ENCODE measurements at places on chromosomes 16 and 17. TPM values are rescaled to one million over a fixed set of nuclear protein-coding genes. Genes with fewer than 3 reads are reported as not detected.

- no peak for DNase-seq
Measured at GRCh38 chr17:32485261-32486110, 1.3 kb upstream of the CDK5R1 start.

GRCh38 chr16:72164691-72165090 is 7.3 kb downstream of the PMFBP1 start:
- no peak for DNase-seq

DNA sequence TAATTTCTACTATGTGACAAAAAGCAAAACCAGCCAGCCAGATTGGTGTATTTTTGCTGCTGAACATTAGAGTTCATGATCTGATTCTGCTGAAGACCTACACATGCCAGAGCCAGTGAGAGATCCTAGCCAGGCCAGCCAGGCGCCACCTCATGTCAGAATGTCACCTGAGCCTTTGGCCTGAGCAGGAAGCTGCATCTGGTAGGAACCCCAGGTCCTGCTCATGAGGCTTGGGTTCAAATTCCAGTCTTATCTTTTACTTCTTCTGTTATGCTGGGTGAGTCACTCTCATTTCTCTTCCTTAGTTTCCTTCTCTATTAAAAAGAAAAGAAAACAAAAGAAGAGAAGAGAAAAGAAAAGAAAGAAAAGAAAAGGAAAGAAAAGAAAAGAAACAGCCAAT is 585.1 kb upstream of the CDH5 start:
- no peak for DNase-seq

DNA sequence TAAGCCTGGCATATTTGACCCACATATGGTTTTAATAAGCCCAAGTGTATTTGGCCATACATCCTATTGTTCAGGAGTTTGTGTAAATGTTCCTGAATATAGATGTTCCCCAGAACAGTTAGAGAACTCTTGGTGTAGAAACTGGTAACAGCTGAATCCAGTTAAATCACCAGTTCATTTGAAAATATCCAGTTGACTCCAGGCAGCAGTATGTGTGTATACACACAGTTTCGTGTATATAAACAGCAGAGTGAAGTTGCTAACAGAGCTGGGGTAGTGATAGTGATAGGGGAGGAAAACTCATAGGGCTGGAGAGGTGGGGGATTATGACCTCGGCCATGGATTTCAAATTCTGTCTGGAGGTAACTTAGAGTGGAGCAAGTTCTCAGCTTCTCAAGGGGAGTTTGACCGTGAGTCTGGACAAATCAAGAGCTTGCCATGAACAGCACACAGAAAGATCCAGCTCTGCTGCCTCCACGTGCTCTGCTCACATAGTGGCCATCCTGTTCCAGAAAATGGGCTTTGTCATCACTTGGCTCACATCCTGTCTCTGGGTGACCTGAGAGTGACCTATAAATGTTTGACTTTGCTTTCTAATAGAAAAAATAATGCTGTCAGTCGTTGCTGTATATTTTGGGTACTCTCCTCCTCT is 30.6 kb upstream of the MMD start:
- DNase-seq = no peak

DNA sequence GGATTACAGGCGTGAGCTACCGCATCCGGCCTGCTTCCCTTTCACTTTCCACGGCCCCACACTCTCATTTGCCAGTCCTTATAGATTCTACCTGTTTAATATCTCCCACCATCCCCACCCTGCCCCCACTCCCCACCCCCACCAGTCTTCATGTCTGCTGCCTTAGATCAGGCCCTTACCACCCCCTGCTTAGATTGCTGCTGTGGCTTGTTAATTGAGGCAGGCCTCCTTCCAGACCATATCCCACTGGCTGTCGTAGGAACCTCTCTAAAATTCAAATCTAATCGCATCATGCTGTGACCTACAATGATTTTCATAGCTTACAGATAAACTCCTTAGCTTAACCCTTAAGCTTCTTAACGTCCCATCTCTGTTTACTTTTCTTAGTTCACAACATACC is 4.9 kb downstream of the IQCK start:
- DNase-seq = no peak

DNA sequence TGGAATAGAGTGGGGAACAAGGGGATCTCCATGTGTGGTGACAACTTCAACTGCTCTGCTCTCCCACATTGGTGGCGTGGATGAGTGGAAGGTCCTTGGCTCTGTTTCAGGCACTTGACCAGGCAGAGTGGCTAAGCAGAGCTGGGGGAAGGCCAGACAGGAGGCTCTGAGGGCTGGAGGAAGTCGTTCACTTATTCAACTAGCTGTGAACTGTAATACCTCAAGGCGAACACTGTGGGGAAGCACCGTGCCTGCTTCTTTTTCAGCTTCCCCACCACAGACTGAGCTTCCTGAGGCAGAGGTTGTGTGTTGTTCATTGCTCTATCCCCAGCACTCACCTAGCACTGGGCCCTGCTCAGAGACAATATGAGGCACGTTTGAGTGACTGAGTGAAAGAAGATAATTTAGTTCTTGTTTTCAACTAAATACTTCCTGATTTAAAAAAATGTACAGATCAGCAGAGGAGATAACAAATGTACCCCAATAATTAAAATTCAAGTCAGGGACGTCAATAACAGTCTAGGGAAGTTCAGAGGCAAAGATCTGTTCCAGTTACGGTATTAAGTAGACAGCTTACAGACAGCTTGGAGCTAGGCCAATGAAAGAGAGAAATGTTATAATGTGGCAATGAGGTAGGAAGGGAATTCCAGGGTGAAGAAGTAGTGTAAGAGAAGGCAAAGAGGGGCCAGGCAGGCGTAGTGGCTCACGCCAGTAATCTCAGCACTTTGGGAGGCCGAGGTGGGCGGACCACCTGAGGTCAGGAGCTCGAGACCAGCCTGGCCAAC is 34.7 kb downstream of the MYO18A start:
- no peak for DNase-seq

GTF3C1 gene
- 39.8 TPM for total RNA-seq

CCL4L2 gene
- not detected for total RNA-seq

FBXW10B gene
- total RNA-seq = 0.93 TPM
